ENCODE measurements at places on chromosomes 2 and 18.

GRCh38 chr2:16773080-16773713 is 107.6 kb upstream of the CYRIA start:
- DNase-seq = no peak

DNA sequence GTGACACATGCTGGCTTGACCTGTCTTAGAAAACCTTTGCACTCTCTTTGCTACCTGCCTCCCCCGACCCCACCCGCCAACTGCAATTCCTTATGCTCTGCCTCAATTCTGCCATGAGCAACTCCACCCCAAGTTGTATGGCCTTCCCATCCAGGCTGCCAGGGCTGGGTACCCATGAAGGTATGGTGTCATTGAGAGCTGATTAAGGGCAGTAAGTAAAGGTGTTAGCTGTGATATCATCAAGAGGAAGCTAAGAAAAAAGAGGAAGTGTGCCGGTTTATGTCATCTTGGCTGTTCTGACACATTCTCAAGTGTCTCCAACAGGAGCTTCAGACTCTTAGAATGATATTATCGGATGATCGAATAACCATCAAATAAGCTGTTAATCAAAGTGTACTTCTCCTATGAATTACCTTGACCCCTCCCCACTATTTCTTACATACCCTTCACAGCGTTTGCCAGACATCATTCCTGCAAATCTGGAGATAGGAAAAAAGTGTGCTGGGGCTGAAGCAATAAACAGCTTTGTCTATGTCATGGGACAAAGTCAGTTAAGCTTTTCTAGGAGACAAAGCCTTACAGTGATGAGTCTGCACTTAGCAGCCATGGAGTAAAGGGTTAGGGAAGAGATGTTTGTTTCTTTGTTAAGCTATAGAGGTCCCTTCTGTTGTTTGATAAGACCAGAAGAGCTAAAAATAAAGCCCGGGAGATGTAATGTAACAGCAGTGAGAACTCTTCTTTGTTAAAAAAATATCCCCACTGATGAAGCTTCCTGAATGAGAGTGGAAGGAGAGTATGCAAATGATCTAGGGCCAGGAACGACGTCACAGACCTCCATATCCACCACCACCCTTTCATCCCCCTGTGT is 40.4 kb upstream of the SMAD2 start:
- DNase-seq = no peak

GRCh38 chr2:46487667-46488335 is 8.4 kb downstream of the TMEM247 start:
- DNase-seq = no peak

DNA sequence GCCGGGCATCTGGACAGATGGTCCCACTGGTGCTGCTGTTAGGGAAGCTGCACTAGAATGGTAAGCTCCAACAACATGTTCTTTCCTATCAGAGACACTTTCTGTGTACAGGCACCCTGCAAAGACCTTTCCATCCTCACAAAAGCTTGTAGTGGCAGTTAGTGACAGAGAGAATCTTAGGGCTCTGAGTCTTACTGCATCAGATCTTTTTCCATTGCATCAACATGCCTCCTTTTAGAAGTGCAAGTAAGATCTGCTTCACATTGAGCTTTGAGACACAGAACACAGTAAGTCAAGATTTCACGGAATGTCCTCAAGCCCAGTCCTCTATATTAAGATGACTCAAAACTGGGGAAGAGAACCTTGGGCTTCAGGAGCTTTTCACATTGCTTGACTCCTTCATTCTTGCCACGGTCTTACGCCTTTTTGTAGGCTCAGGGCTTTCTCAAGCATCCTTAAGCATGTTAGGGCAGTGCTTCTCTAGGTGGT is 52.6 kb downstream of the ARL4C start:
- no peak for DNase-seq

- no peak for DNase-seq
These were observed 106.2 kb downstream of the CPO start for GRCh38 chr2:207045531-207045930.

GRCh38 chr2:51681854-51682253 is 649.9 kb upstream of the NRXN1 start:
- no peak for DNase-seq

DNA sequence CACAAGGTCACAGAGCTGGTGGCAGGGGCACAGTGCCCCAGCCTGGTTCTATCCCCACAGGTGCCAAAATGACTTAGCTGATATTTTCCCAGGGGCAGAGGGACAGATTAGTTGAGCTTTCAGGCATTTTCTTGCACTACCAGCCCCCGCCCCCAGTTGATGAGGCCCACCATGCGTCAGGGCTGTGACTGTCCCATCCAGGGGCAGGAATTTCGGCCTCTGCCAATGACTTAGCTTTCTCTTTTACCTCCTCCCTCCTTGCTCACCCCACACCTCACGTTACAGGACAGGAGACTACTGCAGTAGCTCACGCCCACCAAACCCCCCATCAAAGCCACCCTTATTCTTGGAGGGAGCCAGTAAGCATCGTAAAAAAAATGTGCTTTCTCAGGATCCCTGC is 31.5 kb downstream of the MRO start:
- no peak for DNase-seq

DNA sequence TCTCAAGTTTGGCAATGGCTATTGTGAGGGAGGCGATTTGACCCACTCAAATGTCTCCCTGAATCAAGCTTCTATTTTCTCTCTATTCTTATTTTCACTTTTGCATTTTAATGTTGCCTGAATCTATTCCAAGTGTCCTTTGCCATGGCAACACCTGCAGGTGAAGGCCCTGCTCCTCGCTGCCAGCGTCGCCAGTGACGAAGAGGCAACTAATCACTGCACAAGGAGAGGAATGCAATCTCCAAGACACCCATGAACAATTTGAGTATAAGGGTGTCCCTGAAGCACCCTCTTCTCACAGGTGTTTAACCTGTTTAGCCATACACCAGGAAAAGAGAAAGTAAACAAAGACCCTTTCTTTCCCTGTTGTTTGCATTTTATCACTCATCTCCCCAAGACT is 165.6 kb upstream of the VRK2 start:
- DNase-seq = no peak

DNA sequence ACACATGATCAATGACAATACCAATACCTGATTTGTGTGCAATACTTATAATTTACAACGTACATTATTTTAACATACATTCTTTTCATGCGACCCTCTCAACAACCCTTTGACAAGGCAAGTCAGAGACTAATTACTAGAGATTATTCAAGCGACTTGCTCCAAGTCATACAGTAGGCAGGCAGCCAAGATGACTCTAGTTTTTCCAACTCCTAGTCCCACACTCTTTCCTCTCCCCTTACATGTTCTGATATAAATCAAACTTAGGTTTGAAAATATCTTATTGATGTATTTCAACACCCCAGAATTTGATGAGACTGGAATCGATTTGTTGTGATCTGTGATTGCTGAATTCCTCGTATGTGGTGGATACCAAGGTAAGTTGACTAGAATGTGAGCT is 8.0 kb upstream of the CYP27C1 start:
- DNase-seq = no peak

- no peak for DNase-seq
These were observed 6.8 kb upstream of the TLK1 start for GRCh38 chr2:171167352-171167997.
